ENCODE measurements at places on chromosomes 7 and 10. TPM values are rescaled to one million over a fixed set of nuclear protein-coding genes. Genes with fewer than 3 reads are reported as not detected.

CHCHD1 gene
- 44.1 TPM for total RNA-seq

SAMD9L gene
- total RNA-seq = 4.1 TPM

PIP gene
- total RNA-seq = not detected

CDC123 gene
- 86.0 TPM for total RNA-seq

ITIH5 gene
- total RNA-seq = not detected

LMBR1 gene
- total RNA-seq = 107 TPM

NUTM2D gene
- total RNA-seq = 1.1 TPM

TAS2R40 gene
- total RNA-seq = not detected

GIMAP5 gene
- not detected for total RNA-seq

FAM131B gene
- total RNA-seq = 0.80 TPM

PKD2L1 gene
- not detected for total RNA-seq

PDE6C gene
- total RNA-seq = not detected

LIPJ gene
- total RNA-seq = not detected

All from PC-9 (cell line).